Testis (tissue), 5 donors: ENCODE measurements at places on chromosomes 1 and 21.

DNA sequence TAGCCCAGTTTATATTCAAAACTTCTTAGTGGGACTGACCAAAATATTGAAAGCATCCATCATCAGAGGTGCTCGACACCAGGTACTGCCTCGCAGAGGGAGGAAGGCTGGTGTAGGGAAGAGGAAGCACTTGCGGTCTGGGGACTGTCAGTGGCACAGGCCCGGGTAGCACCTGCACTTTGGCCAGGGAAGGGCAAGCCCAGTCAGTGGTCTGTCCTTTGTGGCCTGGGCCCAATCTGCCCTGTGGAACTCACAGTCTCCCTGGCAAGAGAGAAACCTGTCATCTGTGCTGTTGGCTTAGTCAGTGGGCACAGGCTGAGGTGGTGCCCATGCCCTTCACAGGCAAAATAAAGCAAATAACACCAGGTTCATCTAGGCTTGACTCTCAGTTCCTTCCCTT, 77.4 kb downstream of the SYT6 start:
- H3K27me3 ChIP-seq = no peaks in the 10 kb centered on the region
- H3K4me1 ChIP-seq = peaks cover 3% of the 10 kb centered on the region
- DNase-seq = no peak
- no peak overlapping the region for H3K27ac ChIP-seq
- H3K4me3 ChIP-seq = no peak overlapping the region

DNA sequence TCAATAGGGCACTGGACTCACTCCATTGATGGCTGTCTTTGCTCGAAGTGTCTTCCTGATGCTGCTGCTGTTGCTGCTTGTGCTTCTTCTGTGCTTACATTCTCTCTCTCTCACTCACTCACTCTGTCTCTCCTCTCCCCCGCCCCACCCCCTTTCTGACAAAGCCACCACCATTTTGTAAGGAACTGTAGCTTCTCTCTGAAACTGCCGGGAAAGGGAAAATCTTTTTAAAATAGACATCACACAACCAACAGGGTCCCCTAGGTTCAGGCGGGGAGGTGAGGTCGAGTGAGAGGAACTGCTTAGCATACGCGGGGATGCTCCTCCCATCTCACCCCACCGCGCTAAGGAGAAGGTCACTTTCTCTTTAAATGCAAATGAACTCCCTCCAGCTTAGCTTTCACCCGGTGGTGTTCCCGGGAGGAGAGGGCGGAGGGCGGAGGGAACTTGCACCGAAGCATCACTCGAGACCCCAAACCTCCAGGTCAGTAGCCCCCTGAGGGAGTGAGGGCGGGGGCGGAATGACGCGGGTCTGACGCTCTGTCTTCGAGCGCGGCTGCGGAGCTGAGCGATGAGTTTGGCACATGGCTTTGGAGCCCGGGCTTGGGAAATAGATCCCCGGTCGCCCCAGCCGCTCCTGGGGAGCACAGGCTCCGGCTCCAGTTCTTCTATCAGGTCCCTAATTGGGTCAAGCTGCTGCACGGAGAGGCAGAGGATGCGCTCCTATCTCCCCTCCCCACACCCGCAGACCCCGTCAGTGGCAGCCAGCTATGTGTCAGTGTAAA, at the start of gene CCDC28B:
Gene CCDC28B (plus strand): TSS at position 370 of the 785 bp plus-strand sequence. CDS start 1,341 bp downstream, outside the sequence.
- H3K27me3 ChIP-seq = no peaks in the 10 kb centered on the region
- H3K27ac ChIP-seq = peak within 1 kb of the TSS; percentile 94
- H3K4me1 ChIP-seq = peaks cover 44% of the 10 kb centered on the region

GRCh38 chr21:42492201-42492600, 3.8 kb downstream of the RSPH1 start:
- no peaks in the 10 kb centered on the region for H3K27me3 ChIP-seq
- H3K36me3 ChIP-seq = no peaks in the 10 kb centered on the region
- no peak overlapping the region for H3K27ac ChIP-seq
- no peak overlapping the region for H3K4me3 ChIP-seq

- no peak overlapping the region for H3K27ac ChIP-seq
- no peak overlapping the region for H3K4me3 ChIP-seq
- H3K27me3 ChIP-seq = no peaks in the 10 kb centered on the region
- H3K4me1 ChIP-seq = peaks cover 12% of the 10 kb centered on the region
Measured at GRCh38 chr1:203381151-203381751, 30.3 kb upstream of the FMOD start.

GRCh38 chr1:43511394-43511793, 19.3 kb upstream of the PTPRF start:
- H3K27me3 ChIP-seq = no peaks in the 10 kb centered on the region
- H3K4me3 ChIP-seq = no peak overlapping the region
- DNase-seq = peak; percentile 2
- H3K36me3 ChIP-seq = no peaks in the 10 kb centered on the region
- H3K4me1 ChIP-seq = no peaks in the 10 kb centered on the region

DNA sequence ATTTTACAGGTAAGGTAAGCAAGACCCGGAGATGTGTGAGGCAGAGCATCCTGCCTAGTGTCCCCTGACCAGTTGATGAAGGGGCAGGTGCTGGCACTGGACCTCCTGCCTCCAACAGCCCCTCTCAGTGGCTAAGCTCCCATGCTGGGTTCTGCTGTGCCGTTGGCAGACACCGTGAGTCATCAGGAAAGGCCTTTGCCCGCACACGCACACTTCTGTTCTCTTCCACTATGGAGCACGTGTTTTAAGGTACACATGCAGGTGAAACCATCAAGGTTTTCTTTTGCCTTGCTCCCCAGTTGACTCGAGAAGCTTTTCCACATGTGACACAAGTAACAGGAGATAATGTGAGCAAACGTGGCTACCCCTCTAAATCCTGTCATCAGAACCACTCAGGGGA, 207.9 kb downstream of the RRAGC start:
- no peak overlapping the region for H3K4me3 ChIP-seq
- H3K27me3 ChIP-seq = no peaks in the 10 kb centered on the region
- no peaks in the 10 kb centered on the region for H3K4me1 ChIP-seq
- H3K36me3 ChIP-seq = no peaks in the 10 kb centered on the region
- H3K27ac ChIP-seq = no peak overlapping the region
- no peak for DNase-seq

GRCh38 chr1:89548122-89548857, 23.7 kb downstream of the LRRC8B start:
- DNase-seq = no peak
- no peak overlapping the region for H3K4me3 ChIP-seq
- H3K36me3 ChIP-seq = no peaks in the 10 kb centered on the region
- peaks cover 8% of the 10 kb centered on the region for H3K4me1 ChIP-seq
